ENCODE measurements at places on chromosomes 3 and 15.
A peak's percentile ranks its signal among the peaks of the same experiment; 100 is the strongest.

GRCh38 chr3:47283591-47284364 is 1.0 kb downstream of the KLHL18 start:
- DNase-seq, result peak; percentile 47

DNA sequence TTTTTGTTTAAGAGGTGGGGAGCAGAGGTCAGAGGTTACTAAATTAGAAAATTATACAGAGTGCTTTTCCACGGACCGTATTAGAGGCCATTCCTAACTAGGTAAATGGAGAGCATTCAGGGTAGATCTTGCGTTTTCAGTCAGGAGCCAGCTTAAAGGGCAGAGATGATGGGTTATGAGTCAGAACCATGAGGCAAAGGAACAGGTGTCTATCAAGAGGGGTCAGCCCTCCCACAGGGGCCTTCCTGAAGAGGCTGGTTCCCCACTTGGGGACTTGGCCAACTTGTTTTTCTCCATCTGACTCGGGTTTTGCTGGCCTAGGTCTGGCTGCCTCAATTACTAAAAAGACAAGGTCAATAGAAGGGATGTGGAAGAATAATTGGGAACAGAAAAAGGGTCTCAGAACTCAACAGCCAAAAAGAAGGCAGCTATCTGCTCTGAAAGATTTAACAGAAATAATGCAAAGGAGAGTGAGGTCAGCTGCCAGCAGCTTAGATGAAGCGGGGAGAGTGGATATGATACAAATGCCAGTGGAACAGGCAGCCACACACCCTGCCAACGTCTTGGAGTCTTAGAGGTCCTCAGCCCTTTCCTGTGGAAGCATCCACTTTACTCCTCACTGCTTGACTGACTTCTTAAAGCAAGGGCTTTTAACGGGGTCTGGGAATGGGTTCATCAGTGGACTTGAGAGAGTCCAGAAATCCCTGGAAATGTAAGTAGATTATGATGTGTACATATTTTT is 17.6 kb downstream of the MTMR14 start:
- no peak for DNase-seq

- DNase-seq, result no peak
Measured at GRCh38 chr3:180421221-180421620, 180.7 kb upstream of the TTC14 start.

DNA sequence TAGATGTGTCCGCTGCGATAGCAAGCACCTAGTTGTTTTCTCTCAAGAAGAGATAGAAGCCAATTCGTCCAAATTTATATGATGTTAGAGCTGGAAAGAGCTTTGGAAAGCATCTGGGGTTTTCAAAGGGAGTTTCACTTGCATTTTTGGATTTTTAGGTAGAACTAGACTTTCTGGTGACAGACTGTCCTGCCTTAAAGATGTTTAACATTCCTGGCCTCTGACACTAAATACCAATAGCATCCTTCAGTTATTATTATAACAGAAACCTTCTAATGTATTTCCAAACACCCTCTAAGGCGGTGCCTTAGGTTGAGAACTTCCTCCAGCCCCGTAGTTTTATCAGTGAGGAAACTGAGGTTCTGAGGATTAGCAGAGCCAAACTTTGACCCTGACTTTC is 305.3 kb downstream of the SATB1 start:
- no peak for DNase-seq

DNA sequence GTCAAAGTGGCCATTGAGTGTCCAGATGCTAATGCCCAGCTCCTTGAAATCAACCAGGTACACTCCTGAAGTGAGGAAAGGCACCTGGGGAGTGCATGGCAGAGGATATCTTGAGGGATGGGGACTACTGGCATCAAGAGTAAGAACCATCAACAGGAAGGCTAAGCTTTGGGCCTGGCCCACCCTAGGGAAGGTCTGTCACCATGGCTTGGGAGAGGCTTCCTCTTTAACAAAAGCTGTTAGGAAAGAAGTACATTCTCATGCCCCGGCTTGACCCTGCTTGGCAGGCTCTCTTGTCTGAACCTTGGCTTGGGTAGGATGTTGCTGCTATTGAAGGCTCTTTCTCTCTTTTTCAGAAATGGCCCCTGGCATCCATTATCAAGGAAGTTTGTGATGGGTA is 43.7 kb upstream of the TUBGCP5 start:
- DNase-seq, result no peak

- DNase-seq, result no peak
Measured at GRCh38 chr3:171333784-171334464, 126.3 kb downstream of the TNIK start.

- peak; percentile 92 for DNase-seq
Measured at GRCh38 chr3:129026728-129027543, 25.8 kb downstream of the EFCC1 start.

- DNase-seq, result no peak
Measured at GRCh38 chr15:48096813-48097212, 24.0 kb upstream of the SLC24A5 start.

GRCh38 chr3:65521032-65521431 is 517.7 kb downstream of the MAGI1 start:
- DNase-seq, result no peak

GRCh38 chr3:25396686-25397085 is 31.4 kb upstream of the RARB start:
- DNase-seq, result peak; percentile 56

DNA sequence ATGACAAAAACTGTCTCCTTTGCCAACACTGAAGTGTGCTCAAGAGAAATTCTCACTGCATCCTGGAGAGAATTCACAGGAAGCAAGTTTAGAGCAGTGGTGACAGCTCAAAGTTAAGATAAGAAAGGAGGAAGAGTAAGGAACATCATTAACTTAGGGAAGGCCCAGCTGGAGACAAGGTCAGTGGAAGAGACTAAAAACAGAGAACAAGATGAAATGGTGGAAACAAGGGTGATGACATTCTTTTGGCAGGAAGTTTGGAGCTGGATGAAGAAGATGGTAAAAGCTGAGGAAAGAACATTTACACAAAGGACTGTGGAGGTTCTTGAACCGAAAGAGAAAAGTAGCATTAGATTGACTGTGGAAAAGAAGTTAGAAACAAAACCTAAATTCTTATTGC is 6.7 kb upstream of the SUCLG2 start:
- no peak for DNase-seq

- DNase-seq, result no peak
Measured at GRCh38 chr3:150242220-150242936, 165.7 kb upstream of the TSC22D2 start.

DNA sequence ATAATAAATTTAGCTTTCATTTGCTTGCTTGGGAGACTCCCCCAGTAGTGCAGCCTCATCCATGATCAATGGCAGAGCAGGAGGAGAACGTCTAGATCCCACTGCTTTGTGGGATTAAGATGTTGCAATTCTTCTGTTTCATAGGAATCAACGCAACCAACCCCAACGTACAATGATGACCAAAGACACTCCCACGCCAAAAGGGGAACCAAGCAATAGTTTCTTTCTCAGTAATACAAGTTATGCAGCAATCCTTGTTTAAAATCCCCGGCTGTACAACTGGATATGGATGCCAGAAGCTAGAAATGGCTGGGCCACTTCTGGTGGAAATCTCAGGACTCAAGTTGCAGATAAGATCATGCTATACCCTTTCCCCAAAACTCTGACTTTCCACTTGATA is 411.2 kb downstream of the VPS13C start:
- no peak for DNase-seq

DNA sequence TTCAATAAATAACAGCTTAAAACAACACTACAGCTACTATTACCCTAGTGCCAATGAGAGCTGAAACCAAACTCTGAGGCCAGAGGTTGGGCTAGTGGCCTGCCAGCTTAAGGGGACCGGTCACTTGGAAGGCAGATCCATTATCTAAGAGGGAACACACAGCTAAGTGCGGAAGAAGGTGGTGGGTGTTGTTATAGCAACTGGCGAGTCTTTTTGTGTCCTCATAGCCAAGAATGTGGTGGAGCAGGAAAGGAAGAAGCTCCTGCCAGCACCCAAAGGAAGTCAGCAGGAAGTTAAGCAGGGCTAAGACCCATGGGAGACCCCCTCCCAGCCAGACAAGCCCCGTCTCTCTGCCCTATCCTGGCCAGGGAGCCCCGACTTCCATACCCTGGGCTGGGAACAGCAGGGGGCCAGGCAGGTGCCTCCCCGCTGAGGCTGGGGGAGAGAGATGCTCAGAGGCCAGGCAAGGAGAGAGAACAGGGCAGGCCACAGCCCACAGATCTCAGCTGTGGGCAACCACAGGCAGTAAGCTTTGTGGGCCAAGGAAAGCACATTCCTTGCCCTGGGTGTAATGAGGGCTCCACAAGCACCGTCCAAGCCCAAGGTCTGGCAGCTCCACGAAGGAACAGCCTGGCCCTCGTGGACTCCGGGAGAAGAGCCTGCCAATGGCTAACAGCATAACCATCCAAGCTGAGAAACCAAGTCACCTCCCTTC is 34.0 kb upstream of the HRH1 start:
- no peak for DNase-seq

DNA sequence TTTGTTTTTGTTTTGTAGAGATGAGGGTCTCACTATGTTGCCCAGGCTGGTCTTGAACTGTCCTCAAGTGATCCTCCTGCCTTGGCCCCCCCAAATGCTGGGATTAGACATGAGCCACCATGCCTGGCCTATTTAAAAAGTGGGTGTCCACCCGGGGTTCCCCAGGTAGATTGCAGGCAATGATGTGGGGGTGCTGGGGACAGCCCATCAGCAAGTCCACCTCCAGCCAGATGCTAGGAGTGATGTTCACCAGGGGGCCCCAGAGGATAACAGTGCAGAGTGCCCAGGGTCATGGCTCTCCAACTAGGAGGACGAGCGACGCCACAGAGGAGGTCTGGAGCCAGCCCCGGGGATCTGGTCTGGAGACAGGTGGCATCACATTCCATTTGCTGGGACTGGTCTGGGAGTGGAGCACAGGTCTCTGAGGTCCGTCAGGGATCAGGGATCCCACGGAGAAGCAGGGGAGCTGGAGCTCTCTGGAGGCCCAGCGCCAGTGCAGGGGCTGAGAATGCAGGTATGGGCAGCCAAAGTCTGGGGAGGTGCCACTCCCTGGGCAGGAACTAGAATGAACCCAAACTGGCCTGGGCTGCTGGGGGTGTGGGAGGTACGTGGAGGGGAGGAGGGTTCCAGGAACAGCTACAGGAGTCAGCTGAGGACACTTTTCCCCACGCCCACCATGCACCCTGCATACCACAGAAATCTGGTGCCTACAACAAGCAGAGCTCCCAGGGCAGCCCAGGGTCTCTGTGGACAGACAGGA is 51.2 kb upstream of the PCSK6 start:
- no peak for DNase-seq

- DNase-seq, result peak; percentile 81
Measured at GRCh38 chr15:82047453-82048400, 1.9 kb upstream of the MEX3B start.

DNA sequence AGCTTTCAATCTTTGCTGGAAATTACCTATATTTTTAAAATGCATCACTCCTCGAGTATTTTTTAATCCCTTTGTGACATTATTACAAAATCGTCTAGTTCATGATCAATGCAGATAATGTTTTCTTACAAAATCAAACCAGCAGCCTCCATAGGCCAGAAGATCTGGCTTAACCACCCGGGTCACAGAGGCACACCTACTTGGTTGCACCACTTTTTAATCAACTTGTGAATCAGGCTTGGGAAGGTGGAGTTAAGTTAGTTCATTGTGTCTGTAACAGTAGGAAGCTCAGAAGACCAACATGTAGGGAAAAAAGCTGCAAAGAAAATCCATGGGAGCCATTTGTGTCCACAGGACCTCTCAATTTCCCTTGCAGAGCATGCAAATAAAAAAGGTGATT is 148.0 kb downstream of the TP63 start:
- no peak for DNase-seq
